ENCODE measurements at places on chromosomes 16 and 17.

DNA sequence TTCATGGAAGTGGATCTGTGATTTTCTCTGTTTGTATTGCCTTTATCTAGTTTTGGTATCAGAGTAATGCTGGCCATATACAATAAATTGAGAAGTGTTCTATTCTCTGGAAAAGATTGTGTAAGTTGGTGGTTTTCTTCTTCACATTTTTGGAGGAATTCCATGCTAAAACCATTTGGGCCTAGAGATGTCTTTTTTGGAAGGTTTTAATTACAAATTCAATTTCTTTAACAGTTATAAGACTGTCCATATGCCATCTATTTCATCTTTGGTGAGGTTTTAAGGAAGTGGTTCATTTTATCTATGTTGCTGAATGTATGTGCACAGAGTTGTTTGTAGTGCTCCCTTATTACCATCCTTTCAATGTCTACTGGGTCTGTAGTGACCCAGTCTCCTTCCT, 46.0 kb downstream of the CACNG1 start:
- no peak for DNase-seq

- no peak for DNase-seq
Observed at GRCh38 chr16:84029297-84030047, 13.1 kb downstream of the SLC38A8 start.

DNA sequence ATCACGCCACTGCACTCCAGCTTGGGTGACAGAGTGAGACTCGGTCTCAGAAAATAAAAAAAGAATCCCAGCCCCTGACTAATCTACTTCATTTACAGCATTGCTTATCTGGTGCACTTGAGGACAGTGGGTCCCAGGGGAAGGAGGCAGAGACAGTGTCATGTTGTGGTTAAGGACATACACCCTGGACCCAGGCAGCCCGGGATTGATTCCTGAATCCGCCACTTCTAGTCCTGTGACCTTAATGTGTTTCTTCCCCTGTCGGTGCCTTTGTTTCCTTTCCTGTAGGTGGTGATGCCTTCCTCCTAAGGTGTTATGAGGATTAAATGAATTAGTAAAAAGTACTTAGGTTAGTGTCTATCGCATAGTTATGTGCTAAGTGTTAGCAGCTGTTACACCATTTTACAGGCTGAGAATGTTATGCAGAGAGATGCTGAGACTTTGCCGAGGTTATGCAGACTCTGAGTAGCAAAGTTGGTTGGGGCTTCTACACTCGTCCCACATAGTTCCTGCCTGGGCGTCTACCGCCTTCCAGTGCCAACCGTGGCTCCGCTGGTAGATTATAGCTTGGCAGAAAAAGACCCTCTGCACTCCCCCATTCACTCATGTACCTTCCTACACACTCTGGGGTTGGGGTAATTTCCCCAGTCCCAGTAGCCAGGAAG, 74.8 kb downstream of the RAB11FIP4 start:
- DNase-seq: no peak

- no peak for DNase-seq
Observed at GRCh38 chr16:48329138-48329537, 56.1 kb downstream of the SIAH1 start.

DNA sequence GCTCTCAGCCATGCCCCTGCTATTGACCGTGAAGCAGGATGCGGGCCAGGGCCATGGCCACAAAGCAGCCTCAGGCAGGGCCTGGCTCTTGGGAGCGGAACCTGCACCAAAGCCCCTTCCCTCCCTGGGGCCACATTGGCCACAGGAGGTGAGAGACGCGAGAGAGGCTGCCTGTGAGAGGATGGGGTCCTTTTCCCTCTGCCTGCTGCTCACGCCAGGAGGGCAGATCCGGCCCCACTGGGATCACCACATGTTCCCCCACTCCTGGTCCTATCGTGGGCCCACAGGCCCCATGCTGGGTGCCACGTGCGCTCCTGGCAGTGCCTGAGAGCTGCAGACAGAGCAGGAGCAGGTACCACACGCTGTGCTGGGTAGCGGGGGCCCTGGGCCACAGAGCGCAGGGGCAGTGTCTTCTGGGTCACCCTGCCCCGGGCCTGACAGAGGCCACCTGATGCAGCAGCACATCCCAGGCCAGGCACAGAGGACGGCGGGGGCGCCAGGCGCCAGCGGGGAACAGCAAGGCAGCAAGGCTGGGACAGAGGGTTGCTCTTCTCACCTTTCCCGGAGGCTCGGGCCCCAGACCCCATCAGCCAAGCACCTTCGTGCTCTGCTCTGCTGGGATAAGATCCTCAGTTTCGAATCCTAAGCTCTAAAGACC, 9.2 kb upstream of the NUDT16L1 start:
- no peak for DNase-seq

- no peak for DNase-seq
Observed at GRCh38 chr17:59764292-59764741, 56.9 kb downstream of the VMP1 start.

DNA sequence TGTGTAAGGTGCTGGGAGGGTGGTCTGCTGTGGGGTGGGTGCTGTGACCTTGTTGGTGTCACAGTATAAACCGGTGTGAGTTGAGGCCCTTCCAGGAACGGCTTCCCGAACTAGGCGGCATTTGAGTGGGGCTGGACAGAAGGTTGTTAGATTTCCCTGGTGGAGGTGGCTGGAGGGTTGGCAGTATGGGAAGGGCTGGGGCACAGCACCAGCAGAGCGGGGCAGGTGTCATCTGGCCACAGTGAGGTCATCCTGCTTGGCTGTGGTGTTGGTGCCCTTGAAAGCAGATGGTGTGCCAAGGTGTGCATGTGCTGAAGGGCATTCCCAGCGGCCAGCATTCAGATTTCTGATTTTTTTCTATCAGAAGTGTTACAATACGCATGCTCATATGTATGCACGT, 28.1 kb downstream of the BANP start:
- no peak for DNase-seq

DNA sequence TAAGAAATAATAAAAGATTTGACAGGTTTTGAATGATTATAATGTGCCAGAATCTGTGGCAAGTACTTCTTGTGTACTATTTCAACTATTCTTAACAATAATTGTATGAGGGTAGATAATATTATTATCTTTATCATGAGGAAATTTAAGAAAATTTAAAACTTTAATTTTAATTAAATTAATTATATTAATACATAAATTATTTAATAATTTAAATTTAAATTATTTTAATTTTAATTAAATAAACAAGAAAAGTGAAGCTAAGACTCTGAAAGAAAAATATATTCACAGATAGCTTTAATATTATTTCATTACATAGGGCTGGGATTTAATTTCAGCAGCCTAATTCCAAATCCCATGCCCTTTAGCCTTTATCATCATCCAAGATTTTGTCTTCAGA, 31.4 kb upstream of the NETO2 start:
- DNase-seq: no peak

- DNase-seq: no peak
Observed at GRCh38 chr17:79916991-79917901, 78.0 kb upstream of the CBX4 start.

- no peak for DNase-seq
Observed at GRCh38 chr16:88430524-88431446, 22.3 kb upstream of the ZFPM1 start.

GRCh38 chr17:50630524-50631194, 4.0 kb upstream of the ABCC3 start:
- peak; percentile 69 for DNase-seq

DNA sequence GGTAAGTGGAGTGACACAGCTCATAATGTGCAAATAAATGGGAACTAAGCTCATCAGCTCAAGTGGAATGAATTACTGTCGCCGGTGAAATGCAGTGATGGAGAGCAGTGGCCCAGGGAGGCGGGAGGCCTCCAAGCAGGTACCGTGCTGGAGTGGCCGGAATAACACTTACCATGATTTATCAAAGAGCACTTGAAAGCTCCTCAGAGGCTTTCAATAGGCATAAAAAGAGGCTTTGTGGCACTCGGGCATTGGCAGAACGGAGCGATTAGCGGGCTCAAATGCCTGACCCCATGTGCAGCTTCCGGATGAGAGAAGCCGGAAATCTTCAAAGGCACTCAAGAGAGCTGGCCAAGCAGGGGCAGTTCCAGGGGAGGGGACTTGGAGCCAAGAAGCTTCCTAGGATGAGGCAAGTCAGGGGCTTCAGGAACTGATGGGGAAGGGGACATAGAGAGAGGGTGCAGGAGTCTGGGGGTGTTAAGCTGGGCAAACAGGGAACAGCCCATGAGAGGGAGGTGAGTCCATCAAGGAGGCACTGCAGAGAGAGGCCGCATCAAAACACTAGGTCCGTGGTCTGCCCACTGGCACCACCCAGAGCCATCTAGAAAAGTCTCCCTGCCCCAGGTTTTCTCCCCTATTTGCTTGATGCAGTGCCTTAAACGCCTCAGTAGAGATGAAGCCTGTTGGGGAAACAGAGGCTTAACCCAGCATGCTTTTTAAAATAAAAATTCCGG, 144.0 kb upstream of the IRX6 start:
- DNase-seq: no peak

- DNase-seq: no peak
Observed at GRCh38 chr16:84013787-84014569, 28.6 kb downstream of the SLC38A8 start.

GRCh38 chr17:2796164-2797125, at the start of gene RAP1GAP2:
RAP1GAP2 (plus strand) TSS chr17:2796438; CDS start chr17:2796528, 90 bp downstream.
- DNase-seq: peak; percentile 49

GRCh38 chr17:17849845-17850373, 13.1 kb upstream of the SREBF1 start:
- no peak for DNase-seq

DNA sequence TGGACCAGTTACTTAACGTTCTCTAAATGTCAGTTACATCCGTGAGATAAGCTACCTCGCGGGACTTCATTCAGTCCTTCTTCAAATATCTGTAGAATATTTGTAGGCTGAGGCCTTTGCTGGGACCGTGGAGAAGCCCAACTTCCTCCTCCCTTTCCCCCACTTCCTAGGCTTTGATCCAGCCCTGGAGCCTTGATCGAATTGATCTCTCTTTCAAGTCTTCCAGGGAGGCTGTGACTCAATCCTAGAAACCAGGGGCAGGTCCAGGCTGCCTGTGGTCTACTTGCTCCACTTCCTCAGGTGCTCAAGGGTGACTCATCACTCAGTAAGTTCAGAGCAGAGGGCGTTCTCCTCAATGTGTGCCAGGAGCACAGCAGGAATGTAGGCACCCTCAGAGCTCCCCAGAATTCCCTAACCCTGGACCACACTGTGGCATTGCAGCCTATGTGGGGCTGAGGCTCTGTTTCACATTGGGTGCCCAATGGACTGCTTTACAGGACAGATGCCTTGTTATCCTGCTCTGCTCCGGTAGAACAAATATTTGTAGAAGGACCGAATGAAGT, 11.2 kb upstream of the CEP20 start:
- DNase-seq: no peak

GRCh38 chr17:56676810-56677209, 83.3 kb downstream of the NOG start:
- DNase-seq: no peak

DNA sequence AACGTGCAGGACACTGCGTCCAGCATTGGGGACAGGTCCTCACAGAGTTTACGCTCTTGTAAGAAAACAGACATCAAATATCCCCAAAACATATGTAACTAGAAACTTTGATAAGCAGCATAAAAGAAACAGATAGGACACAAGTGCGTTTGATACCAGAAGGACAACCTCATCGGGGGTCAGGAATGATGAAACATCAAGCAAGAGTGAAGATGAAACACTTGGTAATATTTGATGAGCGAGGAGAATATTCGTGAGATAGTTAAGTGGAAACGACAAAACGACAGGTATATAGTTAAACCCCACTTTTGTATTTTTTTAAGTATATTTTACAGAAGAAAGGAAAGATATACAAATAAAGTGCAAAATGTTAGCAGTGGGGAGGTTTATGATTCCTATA, 55.9 kb downstream of the NXN start:
- no peak for DNase-seq
